ENCODE measurements at places on chromosomes 7 and 10.

DNA sequence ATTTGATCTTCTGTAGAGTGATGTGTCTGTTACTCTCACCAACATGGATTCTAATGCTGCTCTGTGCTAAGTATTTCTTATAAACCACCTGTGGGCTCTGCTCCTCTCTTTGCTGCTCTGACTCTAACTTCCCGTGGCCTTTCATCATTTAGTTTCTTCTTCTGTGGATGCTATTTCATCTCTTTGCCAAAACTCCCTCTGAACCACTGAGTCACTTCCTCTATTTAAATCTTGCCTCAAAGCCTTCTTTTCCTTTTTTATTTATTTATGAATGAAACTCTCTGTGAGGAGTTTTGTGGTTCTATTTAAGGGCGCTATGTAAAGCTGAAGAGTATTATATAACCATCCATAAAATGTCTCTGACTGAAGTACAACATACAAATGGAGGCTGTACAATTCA lies 538.5 kb downstream of the SUGCT start:
- DNase-seq, result no peak

GRCh38 chr10:23345861-23346260 lies 1.3 kb upstream of the C10orf67 start:
- no peak for DNase-seq

DNA sequence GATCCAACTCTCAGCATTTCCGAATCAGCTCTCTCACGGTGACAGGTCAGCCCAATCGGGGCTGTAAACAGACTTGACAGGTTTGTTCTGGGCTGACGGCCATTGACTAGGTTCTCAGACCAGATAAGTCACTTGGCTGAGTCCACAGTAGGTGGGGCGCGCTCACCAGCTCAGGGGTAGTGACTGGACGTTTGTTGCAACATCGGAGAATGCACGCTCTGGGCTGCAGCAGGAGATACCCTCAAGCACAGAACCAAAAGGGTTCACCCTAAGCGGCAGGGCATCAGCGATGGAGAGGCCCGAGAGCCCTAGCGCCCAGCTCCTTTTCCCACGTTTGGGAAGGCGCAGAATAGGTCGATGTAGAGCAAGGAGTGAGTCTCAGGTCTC lies 1.8 kb downstream of the KLLN start:
- peak; percentile 86 for DNase-seq

DNA sequence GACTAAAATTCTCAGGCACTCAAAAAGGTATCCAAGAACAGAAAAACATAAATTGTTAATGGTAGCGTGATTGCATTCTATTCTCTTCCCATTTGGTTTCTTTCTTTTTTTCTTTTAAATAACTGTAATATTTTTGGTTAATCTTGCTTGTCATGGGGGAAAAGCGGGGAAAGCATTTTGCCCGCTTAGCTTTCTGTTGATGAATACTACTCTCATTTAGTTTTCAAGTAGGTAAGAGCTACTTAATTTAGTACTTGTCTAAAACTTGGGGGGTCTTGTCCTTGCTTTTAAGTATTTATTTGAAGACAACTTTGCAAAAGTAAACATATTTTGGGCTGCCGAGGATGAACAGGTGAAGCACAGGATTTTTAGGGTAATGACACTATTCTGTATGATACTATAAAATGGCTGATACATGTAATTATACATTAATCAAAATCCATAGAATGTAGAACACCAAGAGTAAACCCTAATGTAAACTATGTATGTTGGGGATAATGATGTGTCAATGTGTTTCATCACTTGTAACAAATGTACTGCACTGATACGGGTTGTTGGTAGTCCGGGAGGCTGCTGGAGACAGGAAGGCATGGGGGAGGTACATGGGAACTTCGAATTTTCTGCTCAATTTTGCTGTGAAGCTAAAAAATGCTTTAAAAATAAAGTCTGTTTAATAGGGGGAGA lies 1.7 kb downstream of the TES start:
- no peak for DNase-seq

DNA sequence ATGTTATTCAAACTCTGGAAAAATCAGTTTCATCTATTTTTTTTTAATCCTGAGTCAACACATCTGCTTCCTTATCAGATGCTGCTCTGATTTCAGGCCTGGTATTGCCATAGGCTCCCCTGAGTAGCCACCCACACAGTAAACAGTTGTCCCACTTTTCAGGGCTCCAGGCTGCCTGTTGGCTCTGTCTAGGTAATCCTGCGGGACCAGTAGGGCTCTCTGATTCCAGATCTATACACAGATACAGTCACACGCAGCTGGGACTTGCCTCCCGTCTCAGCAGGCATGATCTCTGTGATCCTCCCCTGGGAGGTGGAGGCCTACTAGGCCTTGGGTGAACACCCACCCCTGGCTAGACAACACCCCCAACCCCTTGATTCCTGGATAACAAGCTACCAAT lies 206.1 kb downstream of the CREB5 start:
- no peak for DNase-seq

GRCh38 chr10:113609704-113610108 lies 54.1 kb downstream of the NRAP start:
- no peak for DNase-seq

DNA sequence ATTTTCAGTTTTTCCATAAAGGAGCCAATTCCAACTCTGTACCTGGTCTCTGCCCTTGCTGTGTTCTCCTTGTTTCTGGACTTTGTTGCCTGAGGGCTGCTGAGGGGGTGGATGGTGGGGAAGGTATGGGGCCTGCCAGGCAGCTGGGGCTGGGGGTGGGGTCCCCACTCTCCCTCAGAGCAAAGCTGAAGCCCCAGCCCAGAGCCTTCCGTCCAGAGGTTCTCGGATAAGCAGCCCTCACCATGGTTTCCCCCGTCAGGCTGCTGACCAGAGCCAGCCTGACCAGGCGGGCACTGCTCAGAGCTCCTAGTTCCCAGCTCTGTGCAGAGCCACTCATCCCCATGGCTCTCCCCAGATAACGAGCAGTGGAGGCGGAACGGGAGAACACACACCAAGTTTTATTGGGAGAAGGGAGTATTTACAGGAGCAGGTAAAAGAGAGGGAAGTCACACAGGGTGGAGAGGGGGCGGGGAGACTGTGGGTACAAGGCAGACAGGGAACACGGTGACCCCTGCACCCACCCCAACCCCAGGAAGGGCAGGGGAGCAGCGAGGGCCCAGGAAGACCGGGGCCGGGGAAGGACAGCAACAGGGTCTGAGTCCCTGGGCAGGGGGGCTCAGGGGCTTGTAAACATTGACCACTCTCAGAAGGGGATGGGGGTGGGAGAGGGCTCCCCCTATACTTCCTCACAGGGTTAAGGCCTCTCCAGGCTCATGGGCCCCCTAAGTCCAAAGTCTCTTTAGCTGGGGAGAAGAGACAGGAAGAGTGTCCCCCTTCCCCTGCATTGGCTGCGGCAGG lies 5.8 kb downstream of the GNB2 start:
- DNase-seq, result no peak

DNA sequence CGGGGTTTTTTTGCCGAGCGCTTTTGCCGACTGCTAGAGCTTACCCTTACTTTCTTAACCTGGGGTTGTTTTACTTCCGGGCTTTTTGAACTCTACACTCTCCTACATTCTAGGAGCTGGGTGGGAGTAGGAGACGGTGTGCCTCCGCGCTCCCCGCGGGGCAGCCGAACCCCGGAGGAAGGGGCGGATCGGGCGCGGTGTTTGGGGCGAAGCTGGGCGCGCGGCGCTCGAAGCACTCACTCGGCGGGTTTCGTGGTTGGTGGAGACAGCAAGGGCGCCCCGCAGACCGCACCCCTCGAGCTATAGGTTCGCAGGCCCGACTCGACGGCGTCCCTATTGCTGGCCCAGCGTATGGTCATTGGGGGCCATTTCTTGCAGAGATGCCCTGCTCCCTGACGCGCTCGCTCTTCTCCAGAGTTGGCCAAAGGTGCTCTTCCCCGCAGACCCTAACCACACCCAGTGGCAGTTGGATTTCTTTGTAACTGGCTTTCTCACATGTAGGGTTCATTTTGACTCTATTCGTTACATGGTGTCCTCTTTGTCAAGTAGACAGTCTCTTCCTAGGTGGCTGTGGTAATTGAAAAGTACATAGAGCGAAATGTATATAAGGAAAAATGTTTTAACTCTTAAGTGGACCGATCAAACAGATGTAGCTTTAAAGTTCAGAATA lies 364 bp downstream of the ZNF518A start:
- no peak for DNase-seq

DNA sequence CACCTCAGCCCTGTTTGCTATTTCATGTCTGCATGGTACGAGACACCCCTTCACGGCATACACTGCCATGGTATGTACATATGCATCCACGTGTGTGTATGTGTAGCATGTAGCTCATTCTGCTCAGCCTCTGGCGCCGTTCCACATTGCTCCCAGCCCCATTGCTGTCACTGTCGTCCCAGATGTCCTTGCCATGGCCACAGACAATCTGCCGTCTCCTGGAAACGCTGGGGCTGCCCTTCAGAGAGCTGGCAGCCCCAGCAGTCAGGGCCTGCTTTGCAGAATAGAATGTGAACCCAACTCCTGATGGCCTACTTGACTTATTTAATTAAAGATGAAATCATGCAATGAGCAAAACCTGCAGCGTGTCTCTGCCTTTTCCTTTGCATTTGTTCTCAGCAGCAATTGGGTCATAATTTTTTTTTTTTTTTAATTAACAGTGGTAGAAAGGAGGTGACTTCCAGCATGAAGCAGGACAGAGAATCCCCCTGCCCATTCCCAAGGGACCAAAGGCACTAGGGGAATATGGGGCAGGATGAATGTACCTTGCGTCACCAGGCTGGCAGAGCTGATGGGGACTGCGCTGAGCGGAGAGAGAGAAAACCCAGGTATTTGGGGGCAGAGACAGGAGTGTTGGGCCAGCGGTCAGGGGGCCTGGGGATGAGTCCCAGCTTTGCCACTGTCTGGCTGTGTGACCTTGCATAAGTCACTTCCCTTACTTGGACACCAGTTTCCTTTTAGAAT lies 49.2 kb downstream of the CHST3 start:
- DNase-seq, result peak; percentile 83

GRCh38 chr7:55587687-55588378 lies 15.5 kb upstream of the VOPP1 start:
- no peak for DNase-seq

GRCh38 chr7:116769546-116769945 lies 92.8 kb upstream of the CAPZA2 start:
- DNase-seq, result no peak

GRCh38 chr10:123878666-123879303 lies 12.8 kb downstream of the CPXM2 start:
- DNase-seq, result no peak

DNA sequence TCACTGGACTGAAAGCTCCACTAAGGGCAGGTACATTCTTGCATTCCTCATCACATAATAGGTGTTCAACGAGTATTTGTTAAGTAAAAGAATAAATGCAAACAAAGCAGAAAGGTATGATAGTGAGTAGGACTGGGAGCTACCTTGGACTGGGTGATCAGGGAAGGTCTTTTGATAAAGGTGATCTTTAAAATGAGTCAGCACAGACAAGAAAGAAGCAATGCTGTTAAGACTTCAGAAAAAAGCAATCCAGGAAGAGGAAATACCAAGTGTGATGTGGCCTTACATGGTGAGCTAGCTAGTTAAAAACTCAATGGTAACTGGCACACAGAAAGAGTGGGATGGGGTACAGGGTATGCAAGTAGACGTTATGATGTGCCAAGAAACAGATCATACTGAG lies 40.1 kb downstream of the TSPAN12 start:
- no peak for DNase-seq

Measured in G401 (cell line).